ENCODE measurements at places on chromosomes 6 and 20.

- no peak for DNase-seq
These were observed 32.1 kb upstream of the CENPW start for GRCh38 chr6:126307849-126308248.

- no peak for DNase-seq
These were observed 76.2 kb upstream of the BACH2 start for GRCh38 chr6:90372885-90373284.

- no peak for DNase-seq
These were observed 95.2 kb downstream of the JAG1 start for GRCh38 chr20:10578607-10579006.

DNA sequence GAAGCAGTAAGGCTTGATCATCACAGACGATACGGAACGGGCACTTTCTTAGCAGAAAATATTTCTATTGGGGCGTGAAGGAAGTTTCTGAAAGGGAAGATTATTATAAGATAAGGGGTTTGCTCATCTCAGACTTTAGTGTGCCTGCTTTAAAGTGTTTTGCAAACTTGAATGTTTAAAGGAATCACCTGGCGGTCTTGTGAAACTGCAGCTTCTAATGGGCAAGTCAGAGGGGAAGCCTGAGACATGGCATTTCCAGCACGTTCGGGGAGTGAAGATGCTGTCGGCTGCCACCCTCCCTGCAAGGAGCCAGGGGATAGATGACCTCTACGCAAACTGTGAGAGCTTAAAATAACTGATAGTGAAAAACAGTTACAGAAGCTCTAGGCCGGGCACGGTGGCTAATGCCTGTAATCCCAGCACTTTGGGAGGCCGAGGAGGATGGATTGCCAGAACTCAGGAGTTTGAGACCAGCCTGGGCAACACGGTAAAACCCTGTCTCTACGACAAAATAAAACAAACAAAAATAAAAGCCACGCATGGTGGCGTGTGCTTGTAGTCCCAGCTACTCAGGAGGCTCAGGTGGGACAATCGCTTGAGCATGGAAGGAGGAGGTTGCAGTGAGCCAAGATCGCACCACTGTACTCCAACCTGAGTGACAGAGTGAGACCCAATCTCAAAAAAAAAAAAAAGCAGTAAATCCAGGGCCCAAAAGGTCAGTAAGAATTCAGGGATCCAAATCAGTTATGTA, 2.3 kb upstream of the KIF16B start:
- DNase-seq: no peak

DNA sequence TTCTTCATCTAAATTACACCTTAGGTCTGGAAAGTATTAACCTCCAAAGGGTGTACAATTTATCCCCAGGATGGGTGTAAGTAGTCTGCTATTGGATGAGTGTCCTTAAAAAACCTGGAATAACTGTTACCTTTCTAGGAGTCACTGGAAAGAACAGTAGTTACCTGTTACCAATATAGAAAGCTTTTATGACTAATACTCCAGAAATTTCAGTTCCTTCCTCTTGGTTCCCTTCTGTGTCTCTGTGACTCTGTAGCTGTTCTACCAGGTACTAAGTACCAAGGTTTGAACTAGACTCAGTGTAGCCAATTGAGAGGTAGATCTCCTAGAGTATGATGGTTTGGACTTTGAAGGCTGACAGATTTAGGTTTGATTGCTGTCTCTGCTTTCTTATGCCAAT, 47.0 kb upstream of the TBX18 start:
- DNase-seq: no peak
